ENCODE measurements at places on chromosomes 11 and 22. TPM values are rescaled to one million over a fixed set of nuclear protein-coding genes. Genes with fewer than 3 reads are reported as not detected.

DNA sequence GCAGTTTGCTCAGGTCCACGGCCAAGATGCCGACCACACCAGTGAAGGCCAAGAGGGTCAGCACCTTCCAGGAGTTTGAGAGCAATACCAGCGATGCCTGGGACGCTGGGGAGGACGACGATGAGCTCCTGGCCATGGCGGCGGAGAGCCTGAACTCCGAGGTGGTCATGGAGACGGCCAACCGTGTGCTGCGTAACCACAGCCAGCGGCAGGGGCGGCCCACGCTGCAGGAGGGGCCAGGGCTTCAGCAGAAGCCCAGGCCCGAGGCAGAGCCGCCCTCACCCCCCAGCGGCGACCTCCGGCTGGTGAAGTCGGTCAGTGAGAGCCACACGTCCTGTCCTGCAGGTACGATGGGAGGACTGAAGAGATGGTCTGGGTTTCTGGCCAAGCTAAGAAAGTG, 31.0 kb downstream of the TBC1D22A start:
- no peaks in the 10 kb centered on the region for H3K27me3 ChIP-seq
- H3K4me1 ChIP-seq = no peaks in the 10 kb centered on the region
- no peak overlapping the region for H3K27ac ChIP-seq
- 0 out of 2 replicates have a peak, but pooled peaks cover 8% of the 10 kb centered on the region for H3K36me3 ChIP-seq
- DNase-seq = no peak

GRCh38 chr11:63747011-63747410, 21.6 kb downstream of the ZFTA start:
- H3K36me3 ChIP-seq = peaks cover 16% of the 10 kb centered on the region
- no peak overlapping the region for H3K27ac ChIP-seq
- no peaks in the 10 kb centered on the region for H3K4me1 ChIP-seq
- H3K4me3 ChIP-seq = no peak overlapping the region
- H3K27me3 ChIP-seq = no peaks in the 10 kb centered on the region

DNA sequence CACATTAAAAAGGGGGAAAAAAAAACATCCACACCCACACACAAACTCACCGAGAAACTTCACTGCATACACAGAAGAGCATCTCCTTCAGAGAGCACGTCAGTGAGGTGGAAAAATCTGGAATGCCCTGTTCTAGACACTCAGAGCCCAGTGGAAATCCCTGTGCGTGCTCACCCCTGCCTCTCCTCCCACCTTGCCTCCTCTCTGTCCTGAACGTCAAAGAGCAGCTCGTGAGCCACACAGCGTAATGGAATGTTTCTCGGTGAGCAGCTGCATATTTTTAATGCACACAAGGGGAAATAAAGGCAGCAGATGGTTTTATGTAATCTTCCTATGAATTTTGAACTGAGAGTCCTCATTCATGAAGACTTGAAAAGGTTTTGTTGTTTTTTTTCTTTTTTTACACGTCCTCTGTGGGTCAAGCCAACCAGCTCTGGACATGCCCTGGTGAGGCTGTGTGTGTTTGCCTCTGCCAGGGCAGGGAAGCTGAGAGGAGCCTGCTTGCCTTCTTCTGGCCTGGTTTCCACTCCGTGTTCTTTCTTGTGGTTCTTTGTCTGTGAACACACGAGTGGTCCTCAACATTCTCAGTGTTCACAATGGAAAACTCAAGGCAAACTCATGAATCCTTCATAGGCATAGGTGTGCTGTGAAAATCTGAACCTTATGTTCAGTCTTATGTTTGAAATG, 219.2 kb downstream of the TENM4 start:
- H3K36me3 ChIP-seq = no peaks in the 10 kb centered on the region
- H3K4me3 ChIP-seq = no peak overlapping the region
- no peak overlapping the region for H3K27ac ChIP-seq
- no peak for DNase-seq
- no peaks in the 10 kb centered on the region for H3K4me1 ChIP-seq

DNA sequence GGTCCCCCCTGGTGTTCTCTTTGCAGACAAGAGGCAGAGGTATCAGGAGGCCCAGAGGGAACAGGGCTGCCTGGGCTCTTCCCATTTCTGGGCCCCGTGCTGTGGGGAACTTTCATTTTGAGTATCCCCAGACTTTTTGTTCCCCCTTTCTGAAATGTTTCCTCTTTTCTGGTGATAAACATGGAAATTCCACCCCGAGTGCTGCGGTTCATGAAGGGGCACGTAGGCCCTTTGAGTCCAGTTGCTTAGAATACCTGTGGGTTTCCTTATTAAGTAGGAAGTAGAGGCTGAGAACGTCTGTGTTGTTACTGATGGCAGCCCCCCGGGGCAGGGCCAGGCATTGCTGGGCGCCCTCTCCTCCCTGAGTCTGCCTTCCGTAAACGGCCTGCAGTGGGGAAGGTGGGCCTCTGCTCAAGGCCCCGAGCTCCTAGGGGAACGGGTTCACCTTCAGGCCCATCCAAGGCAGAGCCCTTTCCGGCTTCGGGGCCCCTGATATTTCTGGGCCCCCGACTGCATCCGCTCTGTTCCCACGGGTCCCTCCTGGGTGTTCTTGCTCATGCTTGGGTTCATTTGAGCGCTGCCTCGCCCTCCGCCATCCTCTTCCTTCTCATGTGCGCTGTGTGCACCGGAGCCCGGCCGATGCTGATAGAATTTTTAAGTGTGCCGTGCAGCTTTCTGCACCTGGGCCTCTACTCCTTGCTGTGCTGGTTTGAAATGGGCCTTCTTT, 12.0 kb downstream of the TBC1D22A start:
- H3K27ac ChIP-seq = peak overlapping the region; percentile 67
- peaks cover 28% of the 10 kb centered on the region for H3K4me1 ChIP-seq
- no peak for DNase-seq
- no peaks in the 10 kb centered on the region for H3K27me3 ChIP-seq
- peak overlapping the region; percentile 36 for H3K4me3 ChIP-seq

- H3K4me3 ChIP-seq = no peak overlapping the region
- no peaks in the 10 kb centered on the region for H3K27me3 ChIP-seq
- H3K36me3 ChIP-seq = 0 out of 2 replicates have a peak, but pooled peaks cover 4% of the 10 kb centered on the region
- peaks cover 70% of the 10 kb centered on the region for H3K4me1 ChIP-seq
- peak; percentile 95 for DNase-seq
- H3K27ac ChIP-seq = peak overlapping the region; percentile 53
Measured at GRCh38 chr22:43011079-43011478, 3.9 kb downstream of the PACSIN2 start.

Gene MYBPC3
- not detected for total RNA-seq

DNA sequence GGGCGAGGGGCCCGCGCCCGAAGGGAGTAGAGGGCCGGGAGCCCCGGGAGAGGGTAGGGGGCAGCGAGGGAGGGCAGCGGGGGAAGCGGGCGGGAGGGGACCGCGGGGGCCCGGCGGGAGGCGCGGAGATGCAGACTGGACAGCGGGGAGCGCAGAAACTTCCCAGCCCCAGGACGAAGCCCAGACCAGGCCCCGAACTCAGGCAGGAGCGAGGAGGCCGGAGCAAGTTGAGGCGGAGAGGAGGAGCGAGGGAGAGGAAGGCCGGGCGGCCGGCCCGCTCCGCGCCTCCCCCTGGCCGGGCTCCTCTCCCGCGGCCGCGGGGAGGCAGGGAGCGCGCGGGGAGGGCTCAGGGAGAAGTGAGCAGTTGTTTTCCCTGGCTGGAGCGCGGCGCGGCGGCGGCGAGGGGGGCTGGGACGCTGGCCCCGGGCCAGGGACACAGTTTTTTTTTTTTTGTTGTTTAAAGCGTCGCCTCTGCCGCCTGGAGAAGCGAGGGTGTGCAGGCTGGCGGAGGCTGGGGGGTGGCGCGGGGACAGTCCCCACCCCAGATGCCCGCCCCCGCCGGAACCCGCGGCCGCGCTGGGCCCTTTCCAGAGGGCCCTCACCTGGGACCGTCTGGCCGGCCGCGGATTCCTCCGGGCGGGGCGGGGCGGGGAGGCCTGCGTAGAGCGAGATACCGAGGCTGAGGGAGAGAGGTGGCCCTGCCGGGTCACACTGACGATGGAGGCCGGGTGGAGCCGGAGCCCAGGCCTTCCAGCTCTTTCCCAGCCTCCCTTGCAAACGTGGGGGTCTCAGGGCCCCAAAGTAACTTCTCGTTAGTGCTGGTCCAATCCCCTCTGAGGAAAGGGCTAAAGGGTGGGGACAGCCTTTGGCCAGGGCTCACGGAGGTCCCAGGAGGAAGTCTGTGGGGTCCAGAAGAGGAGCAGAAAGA, at the start of gene LTBP3:
TSS of gene LTBP3 (minus strand) at position 358 of the 928 bp plus-strand sequence. CDS start 400 bp downstream, outside the sequence.
- H3K27ac ChIP-seq = peak within 1 kb of the TSS; percentile 69
- peak within 1 kb of the TSS; percentile 77 for H3K4me3 ChIP-seq
- H3K27me3 ChIP-seq = no peaks in the 10 kb centered on the region
- peaks cover 71% of the 10 kb centered on the region for H3K4me1 ChIP-seq

GRCh38 chr11:129146191-129146590, 45.9 kb downstream of the ARHGAP32 start:
- H3K4me1 ChIP-seq = peaks cover 37% of the 10 kb centered on the region
- H3K4me3 ChIP-seq = no peak overlapping the region

Gene RTN4RL2
- total RNA-seq = 3.4 TPM

GRCh38 chr11:117313091-117313490, 3.0 kb downstream of the BACE1 start:
- no peaks in the 10 kb centered on the region for H3K36me3 ChIP-seq
- H3K4me1 ChIP-seq = 0 out of 2 replicates have a peak, but pooled peaks cover 18% of the 10 kb centered on the region
- H3K4me3 ChIP-seq = no peak overlapping the region
- DNase-seq = no peak

Gene ARL2
- 97.5 TPM for total RNA-seq

DNA sequence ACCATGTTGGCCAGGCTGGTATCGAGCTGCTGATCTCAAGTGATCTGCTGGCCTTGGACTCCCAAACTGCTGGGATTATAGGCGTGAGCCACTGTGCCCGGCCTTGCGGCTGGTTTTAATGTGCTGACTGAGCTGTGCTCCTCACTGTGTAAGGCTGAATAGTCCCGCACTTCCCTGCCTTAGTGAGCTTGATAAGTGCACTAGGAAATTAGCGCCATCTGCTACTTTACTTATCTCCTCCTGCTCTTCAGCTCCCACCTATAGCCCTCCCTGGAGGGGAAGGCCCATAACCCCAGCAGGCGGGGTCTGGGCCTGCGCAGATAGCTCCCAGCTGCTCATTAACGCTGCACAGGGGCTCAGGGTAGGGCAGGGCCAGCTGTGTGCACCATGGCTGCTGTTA, 49.4 kb downstream of the CLMP start:
- H3K27me3 ChIP-seq = no peaks in the 10 kb centered on the region
- peaks cover 45% of the 10 kb centered on the region for H3K4me1 ChIP-seq
- no peak for DNase-seq
- peak overlapping the region; percentile 96 for H3K27ac ChIP-seq

Gene CELSR1
- total RNA-seq = 55.4 TPM

DNA sequence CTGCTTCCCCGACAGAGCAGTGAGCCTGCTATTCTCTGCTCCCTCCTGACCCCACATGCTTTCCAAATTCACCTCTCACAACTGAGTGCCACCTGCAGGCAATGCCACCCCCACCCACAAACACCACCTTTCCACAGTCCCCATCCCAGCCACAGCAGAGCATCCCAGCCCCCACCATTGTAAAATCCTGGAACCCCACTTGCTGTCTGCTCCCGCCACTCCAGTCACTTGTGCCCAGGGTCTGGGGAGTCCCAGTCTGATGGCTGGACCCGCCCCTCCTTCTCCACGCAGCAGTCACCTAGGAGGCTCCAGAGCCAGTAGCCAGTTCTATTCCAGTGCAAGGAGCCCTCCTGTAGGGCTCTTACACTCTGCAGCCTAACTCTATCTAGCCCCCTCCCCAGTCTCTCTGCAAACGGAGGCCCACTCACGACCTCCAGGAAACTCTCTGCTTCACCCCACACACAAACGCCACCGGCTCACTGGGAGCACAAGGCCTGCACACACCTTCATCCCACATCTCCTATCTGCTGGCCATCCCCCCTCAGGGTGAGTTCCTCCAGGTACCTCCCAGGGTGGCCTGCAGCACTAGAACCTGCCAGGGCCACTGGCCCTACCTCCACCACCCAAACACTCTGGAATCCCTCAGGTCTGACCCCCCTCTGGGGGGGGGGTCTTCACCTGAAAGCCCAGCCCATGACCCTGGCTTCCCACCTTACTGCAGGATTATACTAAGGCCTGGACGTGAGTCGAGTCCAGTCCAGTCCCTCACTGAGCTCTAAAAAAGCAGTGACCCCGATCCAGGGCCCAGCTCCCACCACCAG, 1.4 kb downstream of the GNB1L start:
- H3K27ac ChIP-seq = no peak overlapping the region
- no peaks in the 10 kb centered on the region for H3K36me3 ChIP-seq
- H3K4me1 ChIP-seq = peaks cover 49% of the 10 kb centered on the region
- H3K4me3 ChIP-seq = peak overlapping the region; percentile 96
- H3K27me3 ChIP-seq = no peaks in the 10 kb centered on the region
- DNase-seq = no peak

GRCh38 chr11:46594374-46594700, 514 bp upstream of the AMBRA1 start:
- peak overlapping the region; percentile 43 for H3K27ac ChIP-seq
- no peak for DNase-seq
- peaks cover 30% of the 10 kb centered on the region for H3K4me1 ChIP-seq
- H3K36me3 ChIP-seq = no peaks in the 10 kb centered on the region

- H3K4me1 ChIP-seq = 0 out of 2 replicates have a peak, but pooled peaks cover 3% of the 10 kb centered on the region
- no peak overlapping the region for H3K4me3 ChIP-seq
- H3K27me3 ChIP-seq = no peaks in the 10 kb centered on the region
- DNase-seq = no peak
- no peak overlapping the region for H3K27ac ChIP-seq
Measured at GRCh38 chr11:61873588-61874376, 17.6 kb downstream of the FADS3 start.

GRCh38 chr22:47565607-47566006, 803.2 kb downstream of the TBC1D22A start:
- no peaks in the 10 kb centered on the region for H3K4me1 ChIP-seq
- H3K27me3 ChIP-seq = peaks cover 98% of the 10 kb centered on the region
- no peak for DNase-seq
- H3K4me3 ChIP-seq = no peak overlapping the region

Gene CNGA4
- total RNA-seq = not detected

DNA sequence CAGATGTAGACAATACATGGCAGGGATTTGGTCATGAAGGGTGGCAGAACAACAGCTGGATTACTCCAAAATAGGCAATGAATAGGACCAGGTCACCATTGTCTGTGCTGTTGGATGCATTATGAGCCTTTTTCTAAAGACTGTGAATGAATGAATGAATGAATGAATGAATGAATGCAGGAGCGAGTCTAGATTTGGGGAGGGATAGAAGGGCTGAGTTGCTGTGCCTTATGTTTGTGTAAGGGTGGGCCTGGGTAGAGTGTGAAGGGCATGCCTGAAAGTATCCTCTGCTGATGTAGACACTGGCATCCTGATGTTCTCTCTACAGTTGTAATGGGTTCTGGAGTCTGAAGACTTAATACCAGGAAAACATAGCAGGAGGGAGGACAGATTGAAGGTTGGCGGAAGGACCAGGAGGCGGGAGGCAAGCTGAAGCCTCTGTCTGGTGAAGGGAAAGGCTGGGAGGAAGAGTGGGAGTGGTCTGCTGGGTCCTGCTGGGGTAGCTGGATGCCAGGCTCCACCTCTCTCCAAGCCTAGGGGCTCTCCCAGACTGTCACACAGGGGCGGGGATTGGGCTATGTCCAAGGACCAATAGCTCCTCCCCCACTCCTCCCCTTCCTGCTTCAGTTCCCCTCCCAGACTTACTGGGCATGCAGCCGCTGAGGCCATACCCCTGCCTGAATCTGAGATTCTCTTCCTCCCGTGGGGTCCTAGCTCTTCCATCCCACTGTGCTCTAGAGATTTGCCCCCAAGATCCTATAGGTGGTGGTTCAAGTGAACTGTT, 4.8 kb downstream of the TRIM3 start:
- no peaks in the 10 kb centered on the region for H3K36me3 ChIP-seq
- H3K4me3 ChIP-seq = no peak overlapping the region
